ENCODE measurements at places on chromosomes 3 and 15.

DNA sequence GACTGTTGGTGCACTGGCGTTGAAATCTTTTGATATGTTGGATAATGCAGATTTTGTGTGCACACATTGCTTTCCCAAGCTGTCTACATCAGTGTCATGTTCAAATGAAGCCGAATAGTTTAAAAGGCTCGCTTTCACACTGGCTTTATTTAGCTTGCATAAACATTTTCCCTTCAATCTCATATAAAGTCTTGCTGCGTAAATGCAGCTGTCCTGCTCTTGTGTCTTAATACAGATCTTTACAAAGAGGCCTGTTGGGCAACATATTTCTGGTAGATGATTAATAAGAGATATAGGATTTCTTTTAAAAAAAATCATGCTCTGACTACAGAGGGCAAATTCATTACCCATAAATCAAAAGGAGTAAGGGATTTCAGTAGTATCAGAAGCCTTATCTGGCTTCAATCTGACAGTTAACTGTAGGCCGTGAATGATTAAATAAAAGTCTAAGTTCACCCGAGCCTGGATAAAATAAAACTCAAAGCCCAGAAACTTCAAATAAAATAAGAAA lies 937.2 kb downstream of the FHIT start:
- no peak for DNase-seq

DNA sequence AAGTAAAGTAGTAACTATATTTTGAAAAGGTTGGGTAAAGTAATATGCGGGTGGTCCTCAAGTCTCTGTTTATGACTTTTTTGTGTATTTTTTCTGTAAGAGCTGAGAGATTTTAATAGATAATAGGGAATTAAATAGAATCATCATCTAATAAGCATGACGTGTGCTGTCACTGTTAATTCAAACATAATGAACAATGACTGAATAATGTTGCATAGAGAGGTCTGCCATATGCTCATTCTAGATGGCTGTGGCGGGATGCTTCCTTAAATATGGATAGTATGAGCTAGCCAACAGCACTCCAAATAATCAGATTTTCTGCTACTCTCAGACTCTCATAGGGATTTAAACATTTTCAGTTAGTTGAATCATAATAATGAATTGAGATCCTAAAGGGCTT lies 302.8 kb upstream of the RBMS3 start:
- DNase-seq, result no peak

- no peak for DNase-seq
Measured at GRCh38 chr3:141326123-141326522, 42.2 kb upstream of the ZBTB38 start.

DNA sequence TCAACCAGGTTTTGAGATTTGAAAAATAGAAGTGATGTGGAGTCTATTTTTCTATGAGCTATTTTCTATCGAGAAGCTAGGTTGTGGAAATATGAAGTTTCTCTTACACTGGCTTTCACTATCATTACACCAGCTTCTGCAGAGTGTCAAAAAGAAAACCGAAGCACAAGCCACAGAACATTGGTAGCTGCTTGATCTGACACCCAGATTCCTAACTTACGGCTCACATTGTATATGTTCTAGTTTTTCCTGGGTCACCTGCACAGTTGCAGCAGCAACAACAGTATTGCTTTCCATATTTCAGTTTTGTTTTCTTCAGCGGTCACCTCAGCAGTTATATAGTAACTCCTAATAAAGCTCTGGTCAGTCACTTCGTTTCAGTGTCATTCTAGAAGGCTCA lies 790.1 kb downstream of the PLOD2 start:
- no peak for DNase-seq

- no peak for DNase-seq
Measured at GRCh38 chr3:135034891-135035440, 239.9 kb downstream of the EPHB1 start.
